Neural progenitor cell (in vitro differentiated cells): ENCODE measurements at places on chromosomes 12 and 14. TPM values are rescaled to one million over a fixed set of nuclear protein-coding genes. Genes with fewer than 3 reads are reported as not detected.

DNA sequence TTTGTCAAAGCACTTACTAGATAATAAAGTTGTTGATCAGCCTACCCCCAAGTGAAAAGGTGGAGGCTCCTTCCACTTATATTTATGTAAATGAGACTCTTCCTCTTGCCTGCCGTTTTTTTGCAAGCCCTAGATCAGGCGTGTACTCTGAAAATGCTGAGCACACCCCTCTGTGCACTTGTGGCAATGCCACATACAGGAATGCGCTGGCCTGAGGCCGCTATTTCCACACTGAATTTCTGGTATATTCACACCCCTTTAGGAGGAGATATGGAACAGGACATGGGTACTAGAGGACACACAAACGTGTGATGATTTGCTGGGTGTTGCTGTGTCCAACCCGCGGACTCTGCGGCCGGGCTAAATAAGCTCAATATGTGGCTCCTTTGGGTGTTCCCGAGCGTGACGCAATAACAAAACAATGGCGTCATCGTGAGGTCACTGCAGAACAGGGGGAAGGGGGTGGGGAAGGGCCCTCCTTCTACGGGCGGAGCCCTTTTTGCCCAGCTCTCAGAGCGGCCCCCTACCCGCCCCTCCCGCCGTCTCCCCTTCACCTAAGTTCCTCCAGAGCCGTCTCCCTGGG lies 554 bp upstream of the TSPAN31 start:
- peaks cover 20% of the 10 kb centered on the region for H3K4me1 ChIP-seq
- DNase-seq, result no peak
- H3K27me3 ChIP-seq, result peaks cover 46% of the 10 kb centered on the region
- H3K27ac ChIP-seq, result peak overlapping the region; percentile 94
- H3K36me3 ChIP-seq, result no peaks in the 10 kb centered on the region
- H3K4me3 ChIP-seq, result peak overlapping the region; percentile 87

DNA sequence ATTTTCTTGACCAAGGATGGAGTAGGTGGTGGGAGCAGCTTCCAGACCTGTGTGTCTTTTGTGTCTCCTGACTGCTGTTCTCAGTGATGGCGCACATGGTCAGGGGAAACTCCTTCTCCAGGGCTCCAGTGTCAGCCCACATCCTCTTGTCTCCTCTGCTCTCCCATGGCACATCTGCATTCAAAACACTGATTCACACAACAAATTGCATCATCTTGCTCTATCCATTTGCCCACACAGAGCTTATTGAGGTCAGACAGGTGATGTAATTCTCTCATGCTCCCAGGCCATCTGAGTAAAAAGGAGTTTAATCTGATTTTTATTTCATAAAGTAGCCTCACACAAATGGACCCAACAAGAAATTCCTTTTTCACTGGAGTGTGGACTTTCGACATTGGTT lies 21.8 kb upstream of the TMEM132C start:
- no peak overlapping the region for H3K27ac ChIP-seq
- H3K27me3 ChIP-seq, result no peaks in the 10 kb centered on the region
- no peaks in the 10 kb centered on the region for H3K4me1 ChIP-seq
- DNase-seq, result no peak
- no peaks in the 10 kb centered on the region for H3K36me3 ChIP-seq

DNA sequence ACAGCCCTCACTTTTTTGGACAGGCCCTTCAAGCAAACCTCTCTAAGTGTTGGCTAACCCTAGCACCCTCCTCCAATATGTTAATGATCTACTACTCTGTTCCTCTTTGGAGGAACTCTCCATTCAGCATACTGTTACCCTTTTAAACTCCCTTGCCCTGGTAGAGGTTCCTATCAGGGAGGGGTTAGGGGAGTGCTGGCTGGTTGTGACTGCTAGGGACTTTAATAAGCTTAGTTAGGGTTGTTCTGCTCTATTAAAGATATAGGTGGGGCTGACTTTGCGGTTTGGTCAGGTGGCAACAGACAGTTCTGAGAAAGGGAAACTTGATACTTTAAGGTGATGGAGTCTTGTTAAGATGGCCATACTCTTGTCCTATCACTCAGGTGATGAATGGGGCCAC lies 301.5 kb upstream of the FBXO33 start:
- peaks cover 3% of the 10 kb centered on the region for H3K36me3 ChIP-seq
- H3K27ac ChIP-seq, result no peak overlapping the region
- no peak for DNase-seq
- no peak overlapping the region for H3K4me3 ChIP-seq
- no peaks in the 10 kb centered on the region for H3K27me3 ChIP-seq

GRCh38 chr12:69442894-69443293 lies 27.3 kb upstream of the FRS2 start:
- no peak for DNase-seq
- no peak overlapping the region for H3K4me3 ChIP-seq
- H3K36me3 ChIP-seq, result no peaks in the 10 kb centered on the region

DNA sequence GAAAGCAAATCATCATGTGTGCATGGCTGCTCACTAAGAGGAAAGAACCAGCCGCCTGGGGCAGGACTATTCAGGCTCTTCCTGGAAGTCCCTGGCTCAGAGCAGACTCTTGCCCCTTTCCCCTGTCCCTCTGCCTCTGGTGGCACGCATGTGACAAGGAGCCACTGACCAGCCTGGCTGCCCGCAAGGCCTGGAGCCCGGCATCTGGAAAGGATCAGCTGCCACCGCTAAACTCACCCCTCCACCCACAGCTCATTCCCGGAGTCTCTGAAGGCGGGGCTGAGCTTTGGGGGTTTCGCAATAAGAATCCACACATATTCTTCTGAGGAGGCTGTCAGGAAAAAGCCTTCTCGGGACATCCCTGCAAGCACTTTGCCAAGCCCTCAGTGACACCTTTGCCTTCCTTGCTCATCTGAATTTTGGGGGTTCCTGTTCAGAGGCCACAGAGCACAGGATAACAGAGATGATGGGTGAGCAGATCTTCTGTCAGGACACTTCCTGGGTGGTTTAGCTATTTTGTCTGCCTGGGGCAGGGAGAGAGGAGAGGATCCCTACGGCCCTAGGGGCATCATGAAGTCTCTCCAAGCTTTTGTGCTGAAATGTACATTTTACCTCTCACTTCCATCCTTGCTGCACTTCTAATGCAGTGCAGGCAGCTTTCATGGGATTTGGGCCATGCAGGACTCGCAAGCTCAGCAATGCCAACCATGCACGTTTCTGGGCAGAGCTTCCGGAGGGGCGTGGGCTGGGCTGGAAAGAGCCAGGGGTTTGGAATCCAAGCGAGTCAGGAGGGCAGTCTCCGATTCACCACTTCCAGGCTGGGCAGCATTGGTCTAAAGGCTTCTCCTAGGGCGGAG lies 124.8 kb upstream of the MAP1LC3B2 start:
- H3K27ac ChIP-seq, result no peak overlapping the region
- DNase-seq, result peak; percentile 77
- peaks cover 18% of the 10 kb centered on the region for H3K4me1 ChIP-seq
- no peak overlapping the region for H3K4me3 ChIP-seq

DNA sequence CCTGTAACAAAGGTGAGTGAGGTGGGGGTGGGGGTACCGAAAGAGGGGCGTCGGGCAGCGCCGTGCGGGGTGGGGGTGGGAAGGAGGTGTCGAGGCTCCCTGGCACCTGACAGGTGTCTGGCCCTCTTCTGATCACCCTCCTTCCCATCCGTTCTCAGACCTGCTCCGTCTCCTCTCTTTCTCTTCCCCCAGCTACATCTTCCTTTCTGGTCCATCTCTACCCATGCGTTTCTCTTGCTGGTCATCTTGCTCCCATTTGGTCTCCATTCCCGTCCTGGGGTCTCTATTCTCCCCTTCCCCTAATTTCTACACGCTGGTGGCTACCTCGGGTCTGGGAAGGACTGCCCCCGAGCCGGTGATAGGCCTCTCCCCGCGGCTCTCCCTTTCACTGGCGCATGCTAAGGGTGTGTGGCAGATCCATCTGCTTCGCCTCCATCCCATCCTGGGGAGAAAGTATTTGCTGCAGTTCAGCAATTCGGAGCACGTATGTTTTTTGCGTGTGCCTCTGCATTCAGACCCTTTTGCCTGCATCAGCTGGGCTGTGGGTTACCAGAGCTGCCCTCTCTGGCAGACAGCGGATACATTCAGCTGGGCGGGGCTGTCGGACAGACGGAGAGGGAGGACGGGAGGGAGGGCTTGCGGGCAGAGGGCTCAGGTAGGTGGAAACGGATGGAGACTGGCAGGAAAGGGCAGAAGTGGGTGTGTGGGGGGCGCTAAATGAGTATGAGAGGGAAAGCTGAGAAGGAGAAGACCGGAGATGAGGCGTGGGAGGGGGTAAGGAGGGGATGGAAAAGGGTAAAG lies 730 bp downstream of the CLSTN3 start:
- H3K27me3 ChIP-seq, result peaks cover 26% of the 10 kb centered on the region
- H3K4me1 ChIP-seq, result peaks cover 9% of the 10 kb centered on the region
- H3K4me3 ChIP-seq, result peak overlapping the region; percentile 95

GRCh38 chr12:58916161-58916621 lies 4.1 kb downstream of the LRIG3 start:
- no peak for DNase-seq
- no peaks in the 10 kb centered on the region for H3K27me3 ChIP-seq
- peak overlapping the region; percentile 86 for H3K4me3 ChIP-seq
- peaks cover 52% of the 10 kb centered on the region for H3K4me1 ChIP-seq
- H3K36me3 ChIP-seq, result peaks cover 22% of the 10 kb centered on the region

DNA sequence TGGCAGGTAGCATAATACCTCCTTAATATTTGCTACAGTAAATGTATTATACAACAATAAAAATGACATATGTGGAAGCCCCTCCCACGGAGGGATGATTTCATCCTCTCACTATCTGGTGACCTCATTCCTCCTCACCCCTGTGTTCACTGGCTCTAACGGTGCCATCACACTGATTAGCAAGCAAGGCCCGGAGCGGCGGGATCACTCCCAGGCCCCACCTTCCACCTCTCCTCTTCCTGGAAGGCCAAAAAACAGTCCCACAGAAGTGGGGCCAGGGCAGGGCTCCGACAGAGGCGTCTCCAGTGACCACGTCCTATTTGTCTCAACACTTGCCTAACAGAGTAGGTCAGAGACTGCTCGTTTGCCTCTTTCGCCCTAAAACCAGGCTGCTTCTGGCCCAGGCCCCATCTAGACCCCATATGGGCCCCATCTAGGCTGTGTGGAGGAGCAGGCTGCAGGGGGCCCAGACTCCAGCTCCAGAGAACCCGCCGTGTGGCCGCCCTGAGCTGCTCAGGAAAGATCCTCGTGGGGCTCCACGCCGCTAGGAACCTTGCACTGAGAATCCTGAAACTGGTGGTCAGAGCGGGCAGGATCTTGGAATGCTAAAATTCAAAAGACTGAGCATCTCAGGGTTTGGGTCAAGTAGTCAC lies 3.7 kb downstream of the SELPLG start:
- no peak for DNase-seq
- H3K27ac ChIP-seq, result no peak overlapping the region
- H3K4me3 ChIP-seq, result no peak overlapping the region
- no peaks in the 10 kb centered on the region for H3K36me3 ChIP-seq

DNA sequence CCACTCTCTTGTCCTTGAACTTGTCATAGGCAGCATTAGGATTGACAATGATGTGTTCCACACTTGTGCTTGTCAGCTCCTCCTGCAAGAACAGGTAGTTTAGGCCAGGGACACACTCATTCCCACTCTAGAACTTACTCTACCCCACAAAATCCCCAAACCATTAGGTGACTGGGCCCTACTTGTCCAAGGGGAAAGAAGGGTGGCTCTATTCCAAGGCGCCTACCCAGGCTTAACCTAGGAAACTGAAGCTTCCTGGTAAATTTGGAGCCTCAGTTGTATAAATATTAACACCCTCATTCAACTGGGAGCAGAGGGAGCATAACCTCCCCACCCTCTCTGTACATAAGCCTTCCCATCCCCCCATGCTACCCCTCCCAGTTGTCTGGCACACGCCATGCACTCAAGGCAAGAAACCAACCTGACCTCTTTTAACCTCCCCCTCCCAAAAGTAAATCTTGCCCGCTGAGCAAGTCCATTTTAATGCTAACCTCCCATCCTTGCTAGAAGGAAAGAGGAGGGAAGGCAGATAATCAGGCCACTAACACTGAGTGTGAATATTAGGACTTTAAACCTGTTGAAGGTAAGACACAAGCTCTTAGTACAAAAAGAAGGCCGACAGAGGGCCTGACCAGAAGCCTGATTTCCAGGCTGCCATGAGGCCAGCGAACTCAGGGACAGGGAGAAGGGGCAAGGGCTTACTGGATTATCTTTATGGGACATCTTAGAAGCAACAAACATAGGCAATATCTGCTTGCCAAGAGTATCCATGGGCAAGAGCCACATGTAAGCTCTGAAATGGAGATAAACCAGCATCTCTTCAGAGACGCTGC lies 11.0 kb downstream of the DCTN2 start:
- DNase-seq, result no peak
- H3K36me3 ChIP-seq, result no peaks in the 10 kb centered on the region
- H3K4me3 ChIP-seq, result no peak overlapping the region
- no peaks in the 10 kb centered on the region for H3K27me3 ChIP-seq
- no peak overlapping the region for H3K27ac ChIP-seq

- H3K27ac ChIP-seq, result no peak overlapping the region
- no peaks in the 10 kb centered on the region for H3K4me1 ChIP-seq
- DNase-seq, result no peak
- H3K4me3 ChIP-seq, result no peak overlapping the region
- H3K36me3 ChIP-seq, result no peaks in the 10 kb centered on the region
Measured at GRCh38 chr14:20608383-20609110, 17.4 kb upstream of the RNASE12 start.

- no peak overlapping the region for H3K27ac ChIP-seq
- H3K36me3 ChIP-seq, result no peaks in the 10 kb centered on the region
- H3K27me3 ChIP-seq, result no peaks in the 10 kb centered on the region
- DNase-seq, result no peak
Measured at GRCh38 chr14:68583548-68584280, 209.2 kb downstream of the ZFP36L1 start.

GRCh38 chr14:34629657-34630529 lies at the start of gene SNX6:
SNX6 (minus strand) TSS chr14:34630148; CDS start chr14:34630116, 32 bp downstream.
- DNase-seq, result peak; percentile 91
- H3K4me3 ChIP-seq, result peak within 1 kb of the TSS; percentile 78

DNA sequence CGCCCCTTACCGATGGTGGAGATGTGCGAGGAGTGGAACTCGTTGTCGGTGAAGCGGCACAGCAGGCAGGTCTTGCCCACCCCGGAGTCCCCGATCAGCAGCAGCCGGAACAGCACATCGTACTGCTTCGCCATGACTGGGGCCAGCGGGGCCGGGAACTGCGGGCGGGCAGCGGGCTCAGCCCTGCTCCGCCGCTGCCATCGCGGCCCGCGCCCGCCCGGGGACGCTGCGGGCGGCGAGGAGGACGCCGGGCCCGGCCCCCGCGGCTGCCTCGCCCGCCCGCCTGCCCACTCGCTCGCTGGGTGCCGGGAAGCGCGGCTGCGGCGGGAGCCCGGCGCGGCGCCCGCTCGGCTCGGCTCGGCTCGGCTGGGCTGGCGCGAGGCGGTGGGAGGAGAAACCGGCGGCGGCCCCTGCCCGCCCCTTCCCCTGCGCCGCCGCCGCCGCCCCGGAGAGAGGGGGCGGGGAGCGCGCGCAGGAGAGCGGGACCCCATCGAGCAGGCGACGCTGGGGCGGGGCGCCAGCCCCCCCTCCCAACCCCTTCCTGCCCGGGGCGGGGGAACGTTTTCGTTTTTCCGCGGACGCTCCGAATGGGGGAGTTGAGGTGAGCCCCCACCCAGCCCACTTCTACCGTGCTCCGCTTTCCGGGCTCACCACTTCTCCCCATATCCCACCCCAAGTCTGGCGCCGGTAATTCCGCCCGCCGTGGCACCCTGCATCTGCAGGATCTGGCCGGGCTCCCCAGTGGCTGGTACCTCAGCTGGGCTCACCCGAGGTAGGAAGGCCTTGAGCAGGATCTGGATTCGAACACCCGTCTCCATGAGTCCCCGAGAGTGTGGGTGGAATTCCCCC lies at the start of gene RAB15:
TSS of gene RAB15 (minus strand) at position 394 of the 849 bp plus-strand sequence. CDS start at position 134, 260 bp downstream.
- H3K4me1 ChIP-seq, result peaks cover 37% of the 10 kb centered on the region
- H3K27me3 ChIP-seq, result peaks cover 32% of the 10 kb centered on the region

The STYK1 gene
- total RNA-seq, result 0.06 and 0.15 TPM in 2 replicates

The TESPA1 gene
- not detected in 2 replicates for total RNA-seq

The E2F7 gene
- 31.9 and 40.5 TPM in 2 replicates for total RNA-seq

The KRT75 gene
- total RNA-seq, result not detected in 2 replicates
